ENCODE measurements at places on chromosomes 16 and 17.

GRCh38 chr16:65745-66144 lies 6.7 kb downstream of the RHBDF1 start:
- no peak overlapping the region for H3K4me3 ChIP-seq
- no peak overlapping the region for H3K27ac ChIP-seq
- H3K27me3 ChIP-seq: peaks cover 6% of the 10 kb centered on the region
- peaks cover 4% of the 10 kb centered on the region for H3K4me1 ChIP-seq

- no peak overlapping the region for H3K4me3 ChIP-seq
- DNase-seq: no peak
- peaks cover 77% of the 10 kb centered on the region for H3K36me3 ChIP-seq
- no peak overlapping the region for H3K27ac ChIP-seq
These were observed 62.5 kb downstream of the WDR59 start for GRCh38 chr16:74922150-74923138.

DNA sequence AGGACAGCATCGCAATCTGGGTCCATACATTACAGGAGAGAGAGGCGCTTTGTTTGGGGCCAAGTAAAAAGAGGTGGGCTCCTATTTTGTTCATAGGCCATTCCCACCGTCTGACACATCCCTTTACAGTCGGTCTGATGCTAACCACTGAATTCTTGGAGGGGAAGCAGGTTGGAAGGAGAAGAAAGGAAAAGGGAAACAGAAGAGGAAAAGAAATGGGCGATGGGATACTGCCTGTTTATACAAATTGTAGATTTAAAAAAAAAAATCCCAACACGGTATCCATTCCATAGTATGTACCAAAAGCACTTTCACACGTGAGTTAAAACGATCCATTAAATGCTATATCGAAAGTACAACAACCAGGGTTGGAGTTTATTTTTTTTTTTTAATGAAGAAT lies 4.0 kb upstream of the ZFHX3 start:
- H3K27me3 ChIP-seq: peaks cover 12% of the 10 kb centered on the region
- H3K36me3 ChIP-seq: no peaks in the 10 kb centered on the region
- no peak for DNase-seq
- H3K27ac ChIP-seq: no peak overlapping the region

DNA sequence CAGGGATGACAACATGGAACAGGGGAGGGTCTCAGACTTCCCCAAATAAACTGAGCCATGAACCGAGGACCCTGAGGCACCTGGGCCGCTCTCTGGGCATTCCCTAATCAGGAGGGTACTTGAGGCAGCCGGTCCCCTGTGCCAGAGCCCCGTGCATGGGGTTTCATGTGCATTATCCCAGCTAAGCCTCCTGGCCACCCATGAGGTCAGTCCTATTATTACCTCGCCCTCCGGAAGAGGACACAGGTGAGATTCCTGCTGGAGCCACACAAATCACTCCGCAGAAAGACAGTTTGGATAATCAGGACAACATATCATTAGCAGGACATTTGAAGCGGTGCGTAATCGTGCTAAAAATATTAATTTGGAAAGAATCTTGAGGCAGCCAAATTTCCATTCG lies 274.0 kb downstream of the PARN start:
- H3K27me3 ChIP-seq: peaks cover 2% of the 10 kb centered on the region
- no peak for DNase-seq
- H3K36me3 ChIP-seq: no peaks in the 10 kb centered on the region
- H3K27ac ChIP-seq: no peak overlapping the region

DNA sequence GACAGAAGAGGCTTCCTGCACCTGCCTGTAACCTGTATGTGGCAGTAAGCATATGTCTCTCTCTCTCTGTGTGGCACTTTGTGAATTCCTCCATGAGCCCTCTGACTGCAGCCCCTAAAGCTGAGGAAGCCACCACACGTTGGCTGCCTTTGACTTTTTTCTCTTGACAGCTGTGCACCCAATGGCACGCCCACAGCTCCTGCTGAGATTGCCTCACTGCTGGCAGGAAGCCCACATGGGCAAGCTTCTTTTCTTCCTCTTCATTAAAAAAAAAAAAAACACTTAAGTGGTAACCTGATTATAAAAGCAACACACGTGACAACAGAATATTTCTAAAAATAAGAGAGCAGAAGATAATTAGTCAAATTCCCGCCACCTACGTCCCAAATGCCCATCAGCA lies 34.0 kb upstream of the PIRT start:
- H3K4me1 ChIP-seq: no peaks in the 10 kb centered on the region
- DNase-seq: no peak
- H3K36me3 ChIP-seq: no peaks in the 10 kb centered on the region
- H3K4me3 ChIP-seq: no peak overlapping the region

DNA sequence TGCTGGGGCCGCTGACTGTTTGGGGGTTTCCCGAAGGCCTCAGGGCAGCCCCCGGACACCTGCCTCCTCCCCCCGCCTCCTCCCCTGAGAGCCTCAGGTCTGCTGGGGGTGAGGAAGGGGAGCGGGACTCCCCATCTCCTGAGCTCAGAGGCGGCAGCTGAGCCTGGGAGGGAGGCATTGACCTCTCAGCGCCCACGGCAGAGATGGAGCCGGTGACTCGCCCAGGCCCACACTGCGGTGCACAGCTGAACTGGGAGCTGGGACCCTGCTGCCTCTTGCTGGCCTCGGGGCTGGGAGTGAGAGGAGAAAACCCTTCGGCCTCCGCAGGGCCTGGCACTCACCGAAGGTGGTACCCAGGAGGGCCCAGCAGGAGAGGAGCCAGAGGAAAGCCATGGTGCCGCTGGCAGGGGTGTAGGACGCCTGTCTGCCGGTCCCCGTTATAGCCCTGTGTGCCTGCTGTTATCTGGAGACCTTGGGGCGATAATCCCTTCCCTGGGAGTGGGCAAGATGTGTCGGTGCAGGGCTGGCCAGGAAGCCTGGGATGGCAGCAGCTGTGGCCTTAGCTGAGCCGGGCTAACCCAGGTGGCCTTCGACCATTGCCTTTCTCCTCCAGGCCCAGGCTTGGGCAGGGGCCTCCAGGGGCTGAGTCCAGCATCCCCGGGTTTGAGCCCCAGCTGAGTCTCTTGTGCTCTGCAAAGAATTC lies at the start of gene CTRB2:
Gene CTRB2, minus strand, starts transcription at position 413 of the 703 bp plus-strand sequence. Its CDS starts 20 bp downstream, at position 393.
- H3K4me1 ChIP-seq: peaks cover 2% of the 10 kb centered on the region
- H3K27ac ChIP-seq: no peak within 1 kb of the TSS
- DNase-seq: no peak

DNA sequence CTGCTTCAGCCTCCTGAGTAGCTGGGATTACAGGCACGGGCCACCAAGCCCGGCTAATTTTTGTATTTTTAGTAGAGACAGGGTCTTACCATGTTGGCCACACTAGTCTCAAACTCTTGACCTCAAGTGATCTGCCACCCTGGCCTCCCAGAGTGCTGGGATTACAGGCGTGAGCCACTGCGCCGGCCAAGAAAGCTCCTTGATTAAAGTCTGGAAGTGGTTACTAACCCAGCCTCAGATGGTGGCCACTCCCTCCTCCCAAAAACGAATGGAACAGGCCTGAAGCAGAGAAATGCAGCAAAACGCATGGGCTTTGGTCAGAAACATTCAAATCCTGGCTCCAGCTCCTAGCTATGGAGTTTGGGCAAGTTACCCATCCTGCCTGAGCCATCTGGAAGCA lies 11.3 kb downstream of the FKBP10 start:
- H3K4me1 ChIP-seq: no peaks in the 10 kb centered on the region
- peaks cover 31% of the 10 kb centered on the region for H3K36me3 ChIP-seq
- no peak overlapping the region for H3K4me3 ChIP-seq
- no peaks in the 10 kb centered on the region for H3K27me3 ChIP-seq
- no peak overlapping the region for H3K27ac ChIP-seq

DNA sequence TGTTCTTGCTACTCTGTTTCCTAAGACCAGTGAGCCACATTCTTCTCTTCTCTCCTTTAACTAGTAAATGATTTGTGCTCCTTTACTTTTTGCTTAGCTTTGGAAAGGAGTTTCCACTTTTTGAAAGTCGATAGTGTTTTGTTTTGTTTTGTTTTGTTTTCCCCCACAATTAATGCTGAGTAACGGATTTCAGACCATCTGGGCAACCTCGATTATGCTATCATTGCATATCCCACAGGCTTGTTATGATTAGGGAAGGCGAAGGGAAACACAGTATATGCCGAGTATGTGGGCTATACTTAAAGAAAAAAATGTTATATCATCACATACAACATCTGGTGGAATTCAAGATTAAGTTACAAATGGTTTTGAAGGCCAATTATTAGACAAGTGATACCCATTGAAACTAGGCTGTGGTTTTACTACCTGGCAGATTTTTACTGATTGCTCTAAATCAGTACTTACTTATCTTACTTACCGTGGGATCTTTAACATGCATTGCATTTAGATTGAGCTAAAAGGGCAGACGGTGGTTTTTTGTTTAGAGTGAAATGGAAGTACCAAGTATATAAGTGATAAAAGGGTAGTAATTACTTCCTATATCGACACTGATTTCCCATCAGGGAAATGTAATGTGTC lies 361.3 kb upstream of the SOX9 start:
- H3K4me1 ChIP-seq: no peaks in the 10 kb centered on the region
- no peak overlapping the region for H3K4me3 ChIP-seq
- no peaks in the 10 kb centered on the region for H3K36me3 ChIP-seq
- no peak overlapping the region for H3K27ac ChIP-seq
- no peaks in the 10 kb centered on the region for H3K27me3 ChIP-seq
- DNase-seq: no peak

Data from activated B cell treated with CpG ODN at 0.5 μM for 24 hours (primary cell).